Activated naive CD8-positive, alpha-beta T cell treated with anti-CD3 and anti-CD28 coated beads, Interleukin-2, amount 50 U/mL, for 16 hours (primary cell): ENCODE measurements at places on chromosomes 2 and 18.
A peak's percentile ranks its signal among the peaks of the same experiment; 100 is the strongest.

GRCh38 chr2:17517481-17518211, 594 bp downstream of the RAD51AP2 start:
- no peak for DNase-seq

- DNase-seq: no peak
Measured at GRCh38 chr2:161388146-161388779, 27.8 kb upstream of the TBR1 start.

GRCh38 chr18:26546170-26546874, 2.0 kb downstream of the KCTD1 start:
- no peak for DNase-seq

GRCh38 chr18:79953971-79954651, 2.7 kb upstream of the SLC66A2 start:
- no peak for DNase-seq

- no peak for DNase-seq
Measured at GRCh38 chr2:25697559-25698341, 24.4 kb upstream of the DTNB start.

- no peak for DNase-seq
Measured at GRCh38 chr2:162000431-162000830, 73.6 kb downstream of the DPP4 start.

- DNase-seq: no peak
Measured at GRCh38 chr2:163081754-163082153, 243.2 kb upstream of the KCNH7 start.

GRCh38 chr2:101842471-101842870, 145.0 kb downstream of the MAP4K4 start:
- DNase-seq: no peak

- DNase-seq: no peak
Measured at GRCh38 chr18:5998166-5998881, 103.0 kb upstream of the TMEM200C start.

DNA sequence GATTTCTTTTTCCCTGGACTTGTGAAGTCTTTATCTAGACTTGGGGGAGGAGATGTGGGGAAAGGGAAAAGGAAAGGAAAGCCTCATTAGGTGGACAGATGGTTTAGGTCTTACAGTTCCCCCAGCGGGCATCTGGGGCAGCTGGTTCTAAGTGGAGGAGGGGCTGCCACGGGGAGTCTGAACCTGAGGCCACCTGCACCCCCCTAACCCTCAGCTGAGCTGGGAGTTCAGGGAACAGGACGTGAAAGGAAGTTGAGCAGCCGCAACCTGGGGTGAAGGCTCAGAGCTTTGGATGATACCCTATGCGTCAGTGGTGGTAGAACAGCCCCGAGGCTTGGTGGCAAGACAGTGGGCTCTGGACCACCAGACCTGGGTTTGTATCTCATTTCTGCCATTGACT, 26.8 kb downstream of the ITM2C start:
- DNase-seq: no peak

DNA sequence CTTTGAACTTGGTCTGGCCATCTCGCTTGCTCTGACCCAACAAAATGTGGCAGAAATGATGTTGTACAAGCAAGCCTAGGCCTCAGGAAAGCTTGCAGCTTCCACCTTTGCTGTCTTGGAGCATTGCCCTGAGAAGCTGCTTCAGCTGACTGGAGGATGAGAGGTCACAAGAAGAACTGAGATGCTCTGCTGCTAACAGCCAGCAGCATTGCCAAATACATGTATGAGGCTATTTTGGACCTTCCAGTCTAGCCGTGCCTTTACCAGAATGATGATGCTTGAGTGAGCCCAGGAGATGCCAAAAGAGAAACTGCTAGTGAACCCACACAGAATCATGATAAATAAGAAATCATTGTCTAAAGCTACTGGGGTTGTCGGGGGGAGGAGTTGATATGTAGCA, 13.2 kb upstream of the ITGAV start:
- no peak for DNase-seq

GRCh38 chr2:68822207-68822872, 48.9 kb downstream of the BMP10 start:
- no peak for DNase-seq

- DNase-seq: no peak
Measured at GRCh38 chr2:183019718-183020442, 18.4 kb downstream of the NCKAP1 start.

DNA sequence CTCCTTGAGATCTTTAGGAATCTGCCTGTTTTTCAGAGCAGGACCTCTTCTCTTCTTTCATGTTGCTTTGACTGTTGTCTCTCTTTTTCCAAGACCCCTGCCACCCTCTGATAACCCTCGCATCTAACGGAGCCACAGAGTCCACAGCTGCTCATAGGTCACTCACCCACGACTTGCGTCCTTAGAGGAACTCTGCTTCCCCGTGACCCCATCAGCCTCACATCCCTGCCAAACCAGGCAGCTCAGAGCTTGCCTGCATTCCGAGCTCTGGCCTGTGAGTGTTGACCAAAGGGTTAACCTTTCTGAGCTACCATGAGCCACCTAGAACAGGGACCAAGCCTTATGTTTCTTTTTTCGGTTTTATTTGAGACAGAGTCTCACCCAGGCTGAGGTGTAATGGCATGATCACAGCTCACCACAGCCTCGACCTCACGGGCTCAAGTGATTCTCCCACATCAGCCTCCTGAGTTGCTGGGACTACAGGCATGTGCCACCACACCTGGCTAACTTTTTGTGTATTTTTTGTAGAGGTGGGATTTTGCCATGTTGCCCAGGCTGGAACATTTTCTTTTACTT, 36.4 kb downstream of the CABLES1 start:
- DNase-seq: no peak

GRCh38 chr2:74020702-74021406, 36.1 kb downstream of the TET3 start:
- no peak for DNase-seq

DNA sequence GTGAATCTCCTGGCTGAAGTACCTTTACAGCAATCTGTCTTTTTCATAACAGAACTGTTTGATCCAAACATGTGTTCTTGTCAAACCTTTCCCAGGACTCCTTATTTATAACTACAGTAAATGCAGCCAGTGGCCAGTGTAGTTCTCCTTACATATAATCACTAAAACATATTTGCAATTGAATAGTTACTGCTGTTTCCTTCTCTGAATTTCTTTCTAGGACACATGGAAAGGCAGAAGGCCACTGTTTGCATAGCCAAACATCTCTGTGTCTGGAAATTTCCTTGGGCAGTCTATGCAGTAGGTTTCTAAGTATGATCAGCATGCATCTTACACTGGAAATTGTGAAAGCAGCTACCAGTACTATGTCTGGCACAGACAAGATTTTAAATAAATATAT, 57.4 kb upstream of the COL3A1 start:
- DNase-seq: no peak

GRCh38 chr2:216632952-216633615, at the start of gene IGFBP2:
TSS of gene IGFBP2 (plus strand) at chr2:216633420. CDS start at chr2:216633524, 104 bp downstream.
- DNase-seq: peak; percentile 1

DNA sequence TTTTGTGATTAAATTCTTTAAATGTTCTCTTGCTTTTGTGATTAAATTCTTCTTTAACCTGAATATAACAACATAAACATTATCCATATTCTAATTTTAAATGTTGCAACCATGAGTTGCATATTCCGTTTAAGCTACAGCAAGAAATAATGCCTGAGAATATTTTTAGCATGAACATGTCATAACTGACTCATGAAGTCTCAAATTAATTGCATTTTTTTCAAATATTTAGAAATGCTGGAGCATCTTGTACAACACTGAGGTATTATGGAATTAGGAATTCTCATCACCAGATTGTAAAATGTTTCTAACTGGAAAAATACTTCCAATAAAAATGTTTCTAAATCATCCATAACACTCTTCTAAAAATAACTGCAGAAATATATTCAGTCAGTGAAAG, 14.7 kb downstream of the ROCK2 start:
- DNase-seq: no peak

DNA sequence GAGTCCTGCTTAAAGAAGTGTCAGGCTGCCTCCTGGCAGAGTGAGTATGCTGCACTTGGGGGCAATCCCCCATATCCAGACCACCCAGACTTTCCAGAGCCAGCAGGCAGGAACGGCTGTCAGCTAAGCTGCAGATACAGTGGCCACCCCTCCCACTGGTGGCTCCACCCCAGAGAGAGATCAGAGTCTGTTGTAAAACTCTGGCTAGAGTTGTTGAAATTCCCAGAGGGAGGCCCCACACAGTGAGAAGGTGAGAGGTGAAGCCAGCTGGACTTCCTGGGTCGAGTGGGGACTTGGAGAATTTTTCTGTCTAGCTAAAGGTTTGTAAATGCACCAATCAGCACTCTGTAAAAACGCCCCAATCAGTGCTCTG, 533.8 kb upstream of the ACVR2A start:
- no peak for DNase-seq

DNA sequence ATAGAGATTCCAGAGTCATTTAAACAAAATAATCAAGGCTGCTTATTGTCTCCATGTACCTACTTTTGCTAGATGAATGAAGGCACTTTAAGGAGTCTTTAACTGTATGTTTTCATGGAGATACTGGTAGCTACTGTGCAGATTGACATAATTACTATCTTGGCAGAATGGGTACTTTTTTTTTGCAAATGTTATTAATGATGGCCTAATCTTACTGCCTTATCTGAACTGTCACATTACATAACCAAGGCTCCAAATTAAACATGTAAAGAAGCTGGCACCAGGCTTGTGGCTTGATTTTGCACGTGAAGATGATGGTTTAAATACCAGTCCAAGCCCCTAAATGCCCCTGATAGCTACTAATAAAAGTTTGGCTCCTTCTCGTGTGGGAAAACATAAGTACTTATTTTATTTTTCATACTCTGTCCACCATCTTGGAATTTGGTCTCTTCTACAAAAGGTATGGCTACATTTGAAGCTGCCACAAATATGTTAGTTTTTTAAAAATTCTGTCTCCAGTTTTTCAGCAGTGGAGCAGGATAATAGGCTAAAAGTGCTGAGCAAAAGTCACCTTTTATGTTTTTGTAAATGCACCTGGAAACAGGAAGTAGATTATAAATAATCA, 4.1 kb downstream of the TRIB2 start:
- DNase-seq: no peak

DNA sequence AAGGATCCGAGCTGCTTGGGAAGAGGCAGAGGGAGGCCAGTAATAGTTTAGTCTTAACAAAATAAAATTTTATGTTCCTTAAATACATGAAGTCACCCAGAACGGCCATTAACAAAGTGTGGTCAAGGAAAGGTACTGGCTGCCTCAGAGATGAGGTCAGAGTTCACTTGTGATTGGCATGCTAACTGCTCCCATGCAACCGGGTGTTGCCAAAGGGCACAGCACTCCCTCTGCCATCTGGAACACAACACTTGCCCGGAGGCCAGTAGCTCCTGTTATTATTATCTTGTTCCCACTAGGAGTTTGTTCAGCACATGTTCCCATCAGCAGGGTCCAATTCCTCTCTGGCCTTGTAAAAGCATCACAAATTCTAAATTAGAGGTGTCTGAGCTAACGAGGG, 207.0 kb downstream of the CYP26B1 start:
- no peak for DNase-seq

- DNase-seq: no peak
Measured at GRCh38 chr2:187157046-187157445, 291.0 kb downstream of the CALCRL start.

DNA sequence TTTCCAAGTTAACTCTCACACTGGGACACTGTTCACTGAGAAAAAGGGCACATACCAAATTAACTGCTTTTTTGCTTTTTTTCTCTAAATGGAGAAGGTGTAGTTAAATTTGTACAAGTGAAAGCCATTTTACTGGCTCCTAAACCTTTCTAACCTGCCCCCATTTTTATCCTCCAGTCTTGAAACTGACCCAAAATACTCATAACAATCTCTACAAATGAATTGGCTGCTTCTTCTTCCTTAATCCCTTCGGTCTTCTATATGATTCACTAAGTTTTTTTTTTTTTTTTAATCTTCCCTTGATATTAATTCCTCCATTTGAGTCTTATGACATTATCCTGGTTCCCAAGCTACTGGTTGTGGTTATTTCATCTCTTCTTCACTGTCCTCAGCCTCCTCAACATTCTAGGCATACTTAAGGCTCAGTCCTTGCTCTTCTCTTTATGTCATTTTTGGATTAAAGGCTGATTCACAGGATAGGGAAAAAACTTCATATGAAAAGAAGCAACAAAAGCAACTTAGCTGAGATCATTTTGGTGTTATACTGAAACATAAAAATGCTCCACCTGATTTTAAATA, 19.8 kb downstream of the ORC2 start:
- DNase-seq: no peak

- DNase-seq: no peak
Measured at GRCh38 chr2:231388725-231389346, 6.7 kb upstream of the B3GNT7 start.

DNA sequence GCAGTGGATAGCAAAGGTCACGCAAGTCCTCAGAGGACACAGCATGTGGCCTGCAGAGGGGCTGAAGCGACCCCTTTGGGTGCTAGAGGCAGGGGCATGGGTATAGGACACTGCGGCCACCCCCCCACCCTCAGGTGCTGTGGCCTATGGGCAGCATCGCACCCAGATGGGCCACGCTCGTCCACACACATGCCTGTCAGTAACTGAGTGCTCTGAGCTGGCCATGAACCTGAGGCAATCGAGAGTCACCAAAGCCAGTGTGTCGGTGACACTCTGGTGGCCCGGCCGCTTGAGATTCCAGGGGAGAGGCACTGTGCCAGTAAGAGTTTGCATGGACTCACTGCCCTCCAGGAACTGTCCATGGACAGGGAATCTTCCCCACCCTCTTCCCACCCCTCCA, 22.7 kb upstream of the PTPN2 start:
- DNase-seq: no peak

DNA sequence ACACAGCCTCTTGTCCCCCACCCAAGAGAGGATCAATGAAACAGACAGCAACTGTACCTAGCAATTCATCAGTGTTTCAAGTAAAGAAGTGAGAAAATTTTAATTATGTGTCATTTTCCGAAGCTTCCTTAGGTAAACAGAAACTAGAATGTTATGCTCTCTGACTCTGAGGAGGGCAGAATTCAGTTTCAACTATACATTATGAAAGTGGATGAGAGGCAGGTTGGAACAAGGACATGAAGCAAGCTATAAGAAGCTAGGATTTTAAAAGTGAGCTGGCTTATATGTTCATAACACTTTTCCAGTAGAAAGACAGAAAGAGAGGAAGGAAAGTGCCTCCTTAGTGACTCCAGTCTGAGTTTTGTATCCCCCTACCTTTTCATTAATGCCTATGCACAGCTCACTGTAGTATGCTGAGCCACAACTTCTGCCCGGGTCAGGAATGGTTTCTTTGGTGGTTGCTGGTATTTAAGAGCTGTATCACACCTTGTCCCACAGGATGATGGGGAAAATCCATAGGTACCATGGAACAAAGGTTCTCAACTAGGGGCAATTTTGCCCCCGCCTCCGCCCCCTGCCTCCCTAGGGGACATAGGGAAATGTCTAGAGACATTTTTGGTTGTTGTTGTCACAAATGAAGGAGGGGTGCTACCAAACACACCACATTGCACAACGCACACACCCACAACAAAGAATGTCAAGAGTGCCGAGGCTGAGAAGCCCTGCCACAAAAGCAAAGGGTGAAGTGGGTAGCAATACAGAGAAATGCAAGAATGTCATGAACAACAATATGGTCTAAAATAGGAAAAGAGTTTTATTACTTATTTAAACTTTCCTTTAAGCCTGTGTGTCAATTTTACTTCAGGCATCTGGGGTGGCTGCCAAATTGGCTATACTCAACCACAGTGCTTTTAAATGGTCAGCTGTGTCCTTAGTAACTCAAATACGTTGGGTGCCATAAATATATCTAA, 161.0 kb upstream of the ZFP36L2 start:
- no peak for DNase-seq
